ENCODE measurements at places on chromosomes 5 and 9.

- no peak for DNase-seq
These were observed 5.6 kb downstream of the IRX1 start for GRCh38 chr5:3601061-3601710.

DNA sequence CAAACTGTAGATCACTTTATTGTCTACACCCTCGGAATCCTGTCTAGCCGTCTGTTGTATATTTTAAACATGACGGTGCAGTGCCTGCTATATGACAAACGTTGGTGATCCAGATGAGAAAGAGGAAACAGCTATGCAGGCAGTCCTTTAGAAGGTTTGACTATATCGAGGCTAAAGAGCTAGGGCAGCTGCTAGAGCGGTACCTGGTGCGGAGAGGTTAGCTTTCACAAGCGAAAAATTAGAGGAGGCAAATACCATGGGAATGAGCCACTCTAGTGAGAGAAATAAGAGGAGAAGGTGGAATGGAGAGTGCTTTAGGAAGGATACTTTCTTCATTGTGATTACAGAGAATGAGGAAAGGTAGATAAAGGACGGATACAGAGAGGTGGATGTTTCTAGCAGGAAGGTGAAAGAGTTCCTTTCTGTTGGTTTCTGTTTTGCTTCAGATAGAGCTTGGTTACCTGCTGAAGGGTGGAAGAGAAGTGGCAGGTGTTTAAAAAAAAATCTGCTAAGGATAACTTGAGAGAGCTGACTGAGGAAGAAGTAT lies 959 bp upstream of the FBXL17 start:
- no peak for DNase-seq

- no peak for DNase-seq
These were observed 6.6 kb upstream of the XPA start for GRCh38 chr9:97703437-97704344.

DNA sequence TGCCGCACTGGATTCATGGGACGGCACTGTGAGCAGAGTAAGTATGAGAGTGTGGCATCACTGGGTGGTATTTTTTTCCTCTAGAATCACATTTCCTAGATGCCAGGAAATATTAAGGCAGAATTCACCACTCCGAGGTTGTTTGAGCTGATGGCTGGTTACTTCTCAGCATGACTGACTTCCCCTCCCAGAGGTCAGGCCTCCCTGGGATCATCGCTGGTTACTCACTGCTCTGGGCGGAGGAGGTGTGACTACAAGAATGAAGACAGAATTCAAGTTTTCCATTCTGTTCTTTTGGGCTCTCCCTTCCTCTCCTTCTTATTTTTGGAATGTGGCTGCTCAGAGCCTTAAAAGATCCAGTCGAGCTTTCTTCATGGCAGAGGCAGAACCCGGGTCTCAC lies 76.6 kb upstream of the PRRC1 start:
- DNase-seq = no peak

DNA sequence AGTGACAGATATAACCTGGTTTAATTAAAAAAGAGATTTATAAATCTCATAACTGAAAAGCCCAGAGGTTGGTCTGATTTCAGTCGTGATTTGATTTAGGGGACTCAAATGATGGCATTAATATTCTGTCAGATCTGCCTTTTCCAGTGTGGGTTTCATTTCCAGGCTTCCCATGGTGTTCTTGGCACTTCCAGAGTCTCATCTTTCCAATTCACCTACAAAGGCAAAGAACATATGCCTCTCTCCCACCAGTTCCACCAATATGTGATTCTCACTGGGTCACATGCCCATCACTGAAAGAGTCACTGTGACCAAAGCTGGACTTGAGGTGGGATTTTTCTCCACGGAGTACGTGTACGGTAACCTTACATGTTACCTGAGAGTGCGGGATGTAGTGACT lies 137.4 kb upstream of the IL12B start:
- DNase-seq = no peak

- DNase-seq = no peak
These were observed 588 bp downstream of the TRAF2 start for GRCh38 chr9:136886610-136887597.

DNA sequence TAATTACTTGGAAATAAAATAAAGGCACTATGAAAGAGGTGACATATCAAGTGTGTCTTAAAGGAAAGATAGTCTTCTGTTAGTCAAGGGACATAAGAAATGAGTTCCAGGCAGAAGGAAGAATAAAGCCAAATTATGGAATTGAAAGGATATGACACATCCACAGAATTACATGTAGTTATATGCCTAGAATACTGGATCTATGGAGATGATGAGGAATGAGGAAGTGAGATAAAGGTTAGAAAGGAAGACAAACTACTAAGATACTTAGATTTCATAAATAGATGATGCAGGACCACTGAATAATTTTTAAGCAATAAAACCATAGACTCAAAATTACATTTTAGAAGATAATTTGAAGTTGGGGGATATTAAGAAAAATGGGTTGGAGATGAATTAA lies 609.8 kb downstream of the PTPRD start:
- no peak for DNase-seq

DNA sequence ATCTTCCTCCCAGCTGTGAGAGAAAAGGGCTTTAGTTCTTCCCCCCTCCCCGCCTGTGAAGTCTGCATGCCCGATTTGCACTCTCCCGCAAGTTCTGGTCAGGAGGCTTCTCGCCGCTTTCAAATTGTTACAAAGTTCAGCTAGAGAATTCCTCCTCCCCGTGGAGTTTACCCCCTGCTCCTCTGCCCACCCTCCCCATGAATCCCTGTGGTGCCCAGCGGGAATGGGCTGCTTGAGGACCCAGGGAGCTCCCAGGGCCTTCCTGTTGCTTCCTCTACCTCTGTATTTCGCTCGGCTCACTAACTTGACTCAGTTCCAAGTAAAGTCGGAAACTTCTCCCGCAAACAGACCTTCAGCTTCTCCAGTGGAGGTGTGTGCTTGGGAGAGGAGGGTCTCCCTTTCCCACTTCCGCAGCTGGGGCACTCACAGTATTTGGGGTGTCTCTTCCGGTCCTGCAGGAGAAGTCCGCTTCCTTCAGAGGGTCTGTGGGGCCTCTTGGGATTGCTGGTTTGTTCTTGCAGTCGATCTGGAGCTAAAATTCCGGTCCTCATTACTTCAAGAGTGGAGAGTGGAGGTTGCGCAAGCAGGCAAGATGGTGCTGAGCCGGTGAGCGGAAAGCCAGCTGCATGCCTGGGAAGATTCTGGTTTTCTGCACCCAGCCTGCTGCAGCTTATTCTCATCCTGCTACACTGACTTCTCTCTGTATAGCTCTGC lies 97.8 kb downstream of the ADAMTS12 start:
- DNase-seq = no peak

DNA sequence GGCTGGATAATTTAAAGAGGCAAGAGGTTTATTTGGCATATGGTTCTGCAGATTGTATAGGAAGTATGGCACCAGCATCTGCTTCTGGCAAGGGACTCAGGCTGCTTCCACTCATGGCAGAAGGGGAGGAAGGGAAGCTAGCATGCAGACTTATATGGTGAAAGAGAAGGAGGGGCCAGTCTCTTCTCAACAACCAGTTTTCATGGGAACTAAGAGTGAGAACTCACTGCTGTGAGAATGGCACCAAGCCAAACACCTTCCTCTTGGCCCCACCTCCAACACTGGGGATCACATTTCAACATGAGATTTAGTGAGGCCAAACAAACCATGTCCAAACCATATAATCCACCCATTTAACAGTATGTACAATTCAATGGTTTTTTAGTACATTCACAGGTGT lies 113.3 kb upstream of the SHB start:
- DNase-seq = no peak

GRCh38 chr5:76325876-76326491 lies 77.1 kb upstream of the IQGAP2 start:
- DNase-seq = no peak

- no peak for DNase-seq
These were observed 97.0 kb upstream of the SPRY4 start for GRCh38 chr5:142421621-142422397.

GRCh38 chr5:59123595-59124561 lies 541.0 kb downstream of the RAB3C start:
- no peak for DNase-seq

GRCh38 chr9:16625811-16626210 lies 244.7 kb downstream of the BNC2 start:
- no peak for DNase-seq

DNA sequence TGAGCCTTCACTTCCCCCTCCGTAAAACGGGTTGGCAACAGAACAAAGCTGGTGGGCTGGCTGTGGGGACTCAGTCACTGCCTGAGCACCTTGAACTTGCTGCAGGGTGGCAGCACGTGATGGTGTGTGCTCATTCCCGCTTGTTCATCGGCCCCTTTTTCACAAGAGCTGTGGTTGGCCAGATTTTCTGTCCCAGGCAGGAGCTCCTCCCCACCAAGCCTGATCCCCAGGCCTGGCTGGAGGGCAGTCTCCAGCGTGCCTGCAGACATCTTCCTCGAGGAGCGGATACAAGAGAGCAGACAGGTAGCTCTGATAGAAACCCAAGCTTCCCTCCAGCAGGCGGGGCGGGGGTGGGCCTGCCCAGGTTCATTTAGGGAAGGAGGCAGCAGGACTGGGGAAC lies 61.9 kb upstream of the ORM1 start:
- DNase-seq = no peak

GRCh38 chr9:97670586-97670985 lies 26.6 kb downstream of the XPA start:
- no peak for DNase-seq

DNA sequence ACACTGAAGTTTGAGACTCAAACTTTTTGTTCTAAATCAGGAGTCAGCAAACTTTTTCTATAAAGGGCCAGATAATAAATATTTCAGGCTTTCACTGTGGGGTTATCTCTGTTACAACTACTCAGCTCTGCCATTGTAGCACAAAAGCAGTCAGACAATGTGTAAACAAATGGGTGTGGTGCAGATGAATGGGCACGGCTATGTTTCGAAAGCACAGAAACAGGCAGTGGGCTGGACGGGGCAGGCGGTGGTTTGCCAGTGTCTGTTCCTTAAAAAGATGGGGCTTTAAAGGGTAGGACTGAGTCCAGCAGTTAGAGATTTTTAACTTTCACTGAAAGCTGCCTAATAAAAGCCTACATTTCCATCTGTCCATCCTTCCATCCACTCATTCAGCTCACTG lies 48.9 kb downstream of the PFDN1 start:
- no peak for DNase-seq

GRCh38 chr5:5751987-5752386 lies 329.5 kb downstream of the ICE1 start:
- DNase-seq = no peak

GRCh38 chr9:5388026-5388819 lies 48.5 kb upstream of the RLN1 start:
- no peak for DNase-seq

DNA sequence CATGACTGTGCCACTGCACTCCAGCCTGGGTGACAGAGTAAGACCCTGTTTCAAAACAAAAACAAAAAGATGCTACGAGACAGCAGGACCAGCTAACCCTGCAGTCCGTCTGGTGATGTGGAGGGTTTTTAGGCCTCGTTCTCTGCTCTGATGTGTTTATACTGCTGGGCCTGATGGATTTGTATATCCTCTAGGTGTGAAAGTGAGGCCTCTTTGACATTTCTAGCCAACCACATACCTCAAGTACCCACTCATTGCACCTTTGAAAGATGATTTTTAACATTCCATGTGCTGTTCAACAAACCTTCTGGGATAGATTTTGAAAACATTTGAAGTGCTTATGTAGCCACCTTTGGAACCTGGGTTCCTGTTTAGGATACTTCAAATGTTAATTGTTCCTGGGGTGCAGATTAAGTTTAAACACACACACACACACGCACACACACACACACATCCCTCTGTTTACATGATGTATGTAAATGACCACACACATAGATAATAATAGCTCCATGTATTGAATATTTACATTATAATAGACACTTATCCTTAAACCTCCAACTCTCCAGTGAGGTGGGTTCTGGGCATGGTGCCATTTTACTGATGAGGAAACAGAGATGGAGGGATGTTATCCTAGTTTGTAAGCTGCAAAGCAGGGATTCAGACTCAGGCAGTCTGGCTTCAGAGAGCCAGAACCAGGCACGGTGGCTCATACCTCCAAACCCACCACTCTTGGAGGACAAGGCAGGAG lies 48.8 kb upstream of the GOLPH3 start:
- DNase-seq = no peak

DNA sequence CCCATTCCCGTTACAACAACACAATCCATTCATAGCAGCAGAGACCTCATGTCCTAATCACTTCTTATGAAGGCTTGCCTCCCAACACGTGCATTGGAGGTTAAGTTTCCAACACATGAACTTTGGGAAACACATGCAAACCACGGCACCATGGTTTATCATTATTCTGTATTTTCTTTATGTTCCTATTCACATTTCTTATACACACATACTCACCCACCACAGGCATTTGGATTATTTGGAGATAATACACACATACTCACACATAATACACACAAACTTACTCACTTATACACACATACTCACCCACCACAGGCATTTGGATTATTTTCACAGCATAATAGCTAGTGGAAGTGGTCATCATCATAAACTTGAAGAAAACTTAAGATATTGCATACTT lies 75.6 kb downstream of the C7 start:
- DNase-seq = no peak

GRCh38 chr5:144273232-144274027 lies 102.8 kb downstream of the KCTD16 start:
- DNase-seq = no peak

GRCh38 chr9:137804908-137805630 lies 72.5 kb upstream of the CACNA1B start:
- DNase-seq = no peak

DNA sequence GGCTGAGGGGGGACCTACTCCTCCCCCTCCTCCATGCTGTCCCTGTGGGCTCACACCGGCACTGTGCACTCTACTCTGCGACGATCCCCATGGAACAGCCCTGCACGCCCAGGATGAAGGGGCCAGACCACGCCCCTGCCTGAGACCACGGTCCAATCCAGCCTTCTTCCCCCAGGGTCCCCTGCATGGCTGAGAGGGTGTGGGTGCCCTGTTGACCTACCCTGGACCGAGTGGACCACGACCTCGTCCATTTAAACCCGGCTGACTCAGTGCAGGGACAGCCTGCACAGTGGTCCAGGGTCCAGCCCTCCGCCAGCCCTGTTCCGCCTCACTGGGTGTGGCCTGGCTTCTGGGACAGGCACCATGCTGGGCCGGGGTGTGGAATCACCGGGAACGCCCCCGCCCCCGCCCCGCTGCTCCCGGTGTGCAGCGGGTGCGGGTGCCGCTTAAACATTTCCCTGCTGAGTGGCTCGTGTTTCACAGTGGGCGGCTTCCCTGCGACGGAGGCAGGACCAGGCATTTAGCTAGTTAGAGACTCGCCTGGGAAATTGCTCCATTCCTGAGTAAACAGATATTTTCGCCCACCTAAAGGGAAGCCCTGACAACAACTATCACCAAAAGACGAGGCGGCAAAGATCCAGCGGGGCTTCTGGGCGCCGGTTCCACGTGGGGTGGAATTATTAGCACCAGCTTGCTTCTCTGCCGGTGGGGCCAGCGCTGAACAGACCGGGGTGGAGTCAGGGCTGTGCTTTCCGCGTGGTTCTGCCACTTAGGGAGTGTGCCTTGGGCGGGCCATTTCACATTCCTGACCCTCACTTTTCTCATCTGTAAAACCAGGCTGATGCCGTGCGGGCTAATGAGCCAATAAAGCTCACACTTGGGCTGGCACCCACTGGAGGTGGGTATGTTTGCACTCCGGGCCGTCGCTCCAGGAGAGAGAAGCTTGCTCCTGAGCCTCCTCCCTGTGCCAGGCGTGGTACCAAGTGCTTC lies 22.6 kb downstream of the DBH start:
- no peak for DNase-seq

Measured in stimulated activated CD4-positive, alpha-beta T cell treated with anti-CD3 and anti-CD28 coated beads, TNF-alpha, amount 100 ng/mL, for 1 hour (primary cell).